ENCODE measurements at places on chromosomes 13 and 19.

DNA sequence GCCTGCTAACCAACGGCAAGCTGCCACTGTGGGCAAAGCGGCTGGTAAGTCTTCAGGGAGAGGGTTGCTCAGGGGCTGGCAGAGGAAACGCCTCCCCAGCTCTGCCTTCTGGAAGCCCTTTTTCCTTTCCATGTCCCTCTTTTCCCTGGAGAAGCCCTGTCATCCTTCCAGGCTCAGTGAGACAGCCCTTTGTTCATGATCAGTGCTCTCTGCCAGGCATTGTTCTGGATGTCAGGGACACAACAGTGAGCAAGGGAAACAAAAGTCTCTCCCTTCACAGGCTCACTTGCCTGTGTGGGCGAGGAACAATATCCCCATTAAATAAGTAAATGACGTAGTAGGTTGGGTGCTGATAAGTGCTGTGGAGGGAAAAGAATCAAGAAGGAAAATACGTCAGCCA lies 13.9 kb upstream of the OVOL3 start:
- DNase-seq, result no peak

- no peak for DNase-seq
These were observed 5.3 kb downstream of the ZNF85 start for GRCh38 chr19:20928371-20928770.

GRCh38 chr13:96672016-96672415 lies 322.3 kb downstream of the OXGR1 start:
- DNase-seq, result no peak

DNA sequence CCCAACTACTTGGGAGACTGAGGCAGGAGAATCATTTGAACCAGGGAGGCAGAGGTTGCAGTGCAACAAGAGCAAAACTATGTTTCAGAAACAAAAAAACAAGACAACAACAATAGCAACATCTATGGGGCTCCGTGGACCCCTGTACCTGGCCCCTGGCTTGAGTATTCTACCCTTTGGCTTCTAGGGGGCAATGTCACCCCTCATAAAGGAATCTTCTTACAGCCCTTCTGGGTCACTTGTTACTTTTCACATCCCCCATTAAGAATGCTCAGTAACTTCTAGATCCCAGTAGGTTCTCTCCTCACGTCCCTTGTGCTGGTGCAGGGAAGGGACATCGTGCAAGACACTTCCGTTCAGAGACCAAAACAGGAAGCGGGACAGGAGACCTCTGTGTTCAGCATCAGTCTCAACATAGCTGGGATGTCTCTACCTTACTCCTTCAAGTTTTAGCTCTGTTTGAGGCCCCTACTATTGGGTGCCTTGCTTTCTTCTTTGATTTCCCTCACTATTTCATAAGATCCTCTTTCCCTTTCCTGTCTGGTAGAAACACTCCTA lies 218.1 kb upstream of the ARGLU1 start:
- no peak for DNase-seq

GRCh38 chr19:16899566-16900075 lies 10.8 kb downstream of the F2RL3 start:
- no peak for DNase-seq

GRCh38 chr13:31769575-31769974 lies 30.2 kb downstream of the RXFP2 start:
- DNase-seq, result no peak

- DNase-seq, result no peak
These were observed 25.2 kb downstream of the TEX29 start for GRCh38 chr13:111345682-111346081.

DNA sequence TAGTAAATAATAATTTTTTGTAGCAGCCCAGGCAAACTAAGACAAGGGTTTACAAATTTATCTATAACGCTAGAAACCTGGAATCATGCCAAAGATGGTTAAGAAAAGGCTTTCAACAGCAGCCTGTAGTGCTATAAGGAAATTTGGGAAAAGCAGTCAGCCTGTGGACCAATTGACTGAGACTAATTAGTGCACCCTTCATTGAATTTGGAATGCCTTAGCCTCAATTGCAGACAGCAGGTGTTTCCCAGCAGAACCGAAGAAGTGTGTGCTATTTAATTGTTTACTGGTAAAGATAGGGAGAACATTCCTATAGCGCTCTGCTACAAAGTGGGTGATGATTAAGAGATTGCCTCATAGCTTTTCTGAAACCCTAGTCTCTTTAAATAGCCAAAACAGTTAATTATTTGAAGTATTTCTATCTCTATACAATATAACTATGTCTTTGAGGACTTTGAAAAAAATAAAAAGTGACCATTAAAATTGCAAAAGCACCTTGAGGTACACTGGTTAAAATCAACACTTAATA lies 1884.3 kb upstream of the PCDH20 start:
- no peak for DNase-seq

GRCh38 chr13:98327371-98328270 lies 150.6 kb upstream of the RNF113B start:
- DNase-seq, result no peak

DNA sequence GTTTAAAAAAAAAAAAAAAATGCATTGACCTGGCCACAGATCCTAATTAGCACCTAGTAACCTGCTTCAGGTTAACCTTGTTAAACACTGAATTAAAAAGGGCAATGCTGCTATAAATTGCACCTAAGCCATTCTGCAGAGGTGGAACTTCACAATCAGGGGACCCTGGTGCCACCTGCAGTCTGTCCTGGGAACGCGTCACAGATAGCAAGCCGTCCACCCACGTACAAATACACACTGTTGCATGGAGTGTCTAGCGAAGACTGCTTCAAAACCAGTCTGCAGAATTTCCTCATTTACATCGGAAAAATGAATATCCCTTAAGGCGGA lies 169.3 kb downstream of the COL4A1 start:
- no peak for DNase-seq

DNA sequence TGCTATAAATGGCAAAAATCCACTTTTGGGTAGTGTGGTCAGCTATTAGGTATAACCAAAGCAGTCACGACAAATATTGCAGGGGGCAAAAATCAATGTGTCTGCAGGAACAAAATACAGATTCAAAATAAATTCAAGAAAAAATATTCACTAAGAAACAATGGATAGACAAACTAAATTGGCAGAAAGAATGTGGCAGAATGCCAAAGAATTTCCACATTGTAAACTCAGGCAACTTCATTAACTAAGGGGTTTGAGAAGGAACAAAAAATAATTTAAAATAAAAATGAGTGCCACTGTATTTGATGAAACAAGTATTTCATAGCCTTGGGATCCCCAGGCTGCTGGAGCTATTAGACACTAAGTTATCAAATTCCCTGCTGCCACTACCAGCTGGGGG lies 193.1 kb downstream of the VWA8 start:
- no peak for DNase-seq

- no peak for DNase-seq
These were observed 840 bp downstream of the SYCE2 start for GRCh38 chr19:12918253-12918652.

- no peak for DNase-seq
These were observed 45.8 kb upstream of the RCBTB2 start for GRCh38 chr13:48578516-48579164.

- DNase-seq, result no peak
These were observed 26.3 kb downstream of the CNFN start for GRCh38 chr19:42363614-42364346.

GRCh38 chr19:35559281-35559659 lies 4.2 kb downstream of the ATP4A start:
- DNase-seq, result no peak

DNA sequence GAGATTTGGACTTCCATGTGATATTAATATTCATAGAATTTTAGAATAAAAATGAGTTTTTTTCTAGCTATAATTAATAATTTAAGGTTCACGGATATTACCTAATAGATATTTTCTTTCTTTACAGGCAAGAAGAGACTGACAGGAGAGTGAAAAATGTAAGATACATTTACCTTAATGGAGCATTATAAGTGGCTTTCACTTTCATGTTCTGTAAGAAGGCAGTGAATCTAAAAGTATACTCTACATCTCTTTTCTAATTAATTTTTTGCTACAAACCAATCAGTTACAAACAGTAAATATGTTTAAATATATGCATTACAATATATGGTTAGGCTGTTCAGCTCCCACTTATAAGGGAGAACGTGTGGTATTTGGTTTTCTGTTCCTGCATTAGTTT lies 159.1 kb downstream of the LMO7 start:
- no peak for DNase-seq

- no peak for DNase-seq
These were observed 14.4 kb downstream of the LILRB4 start for GRCh38 chr19:54677217-54677616.

GRCh38 chr19:7550987-7551761 lies 15.7 kb downstream of the PNPLA6 start:
- no peak for DNase-seq

DNA sequence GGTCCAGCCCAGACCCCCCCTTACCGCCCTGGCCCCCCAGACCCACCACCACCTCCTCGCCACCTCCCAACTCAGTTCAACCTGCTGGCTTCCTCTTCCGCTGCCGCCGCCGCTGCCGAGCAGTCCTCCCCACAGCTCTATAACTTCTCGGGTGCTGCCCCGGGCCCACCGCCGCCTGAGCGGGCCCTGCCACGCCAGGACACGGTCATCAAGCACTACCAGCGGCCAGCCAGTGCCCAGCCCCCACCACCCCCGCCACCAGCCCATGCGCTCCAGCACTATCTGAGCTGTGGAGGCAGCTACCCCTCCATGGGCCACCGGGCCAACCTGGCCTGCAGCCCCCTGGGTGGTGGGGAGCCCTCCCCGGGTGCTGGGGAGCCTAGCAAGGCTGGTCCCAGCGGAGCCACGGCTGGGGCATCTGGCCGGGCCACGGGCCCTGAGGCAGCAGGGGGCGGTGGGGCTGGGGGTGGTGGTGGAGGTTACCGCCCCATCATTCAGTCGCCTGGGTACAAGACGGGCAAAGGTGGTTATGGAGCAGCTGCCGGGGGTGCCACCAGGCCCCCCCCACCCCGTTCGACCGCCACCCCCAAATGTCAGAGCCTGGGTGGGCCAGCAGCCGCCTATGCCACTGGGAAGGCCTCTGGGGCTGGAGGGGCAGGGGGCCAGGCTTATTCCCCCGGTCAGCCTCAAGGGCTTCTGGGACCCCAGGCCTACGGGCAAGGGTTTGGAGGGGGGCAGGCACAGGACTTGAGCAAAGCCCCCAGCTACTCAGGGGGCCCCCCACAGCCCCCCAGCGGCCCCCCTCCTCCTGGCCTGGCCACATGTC lies 4.2 kb downstream of the PRR12 start:
- DNase-seq, result no peak

DNA sequence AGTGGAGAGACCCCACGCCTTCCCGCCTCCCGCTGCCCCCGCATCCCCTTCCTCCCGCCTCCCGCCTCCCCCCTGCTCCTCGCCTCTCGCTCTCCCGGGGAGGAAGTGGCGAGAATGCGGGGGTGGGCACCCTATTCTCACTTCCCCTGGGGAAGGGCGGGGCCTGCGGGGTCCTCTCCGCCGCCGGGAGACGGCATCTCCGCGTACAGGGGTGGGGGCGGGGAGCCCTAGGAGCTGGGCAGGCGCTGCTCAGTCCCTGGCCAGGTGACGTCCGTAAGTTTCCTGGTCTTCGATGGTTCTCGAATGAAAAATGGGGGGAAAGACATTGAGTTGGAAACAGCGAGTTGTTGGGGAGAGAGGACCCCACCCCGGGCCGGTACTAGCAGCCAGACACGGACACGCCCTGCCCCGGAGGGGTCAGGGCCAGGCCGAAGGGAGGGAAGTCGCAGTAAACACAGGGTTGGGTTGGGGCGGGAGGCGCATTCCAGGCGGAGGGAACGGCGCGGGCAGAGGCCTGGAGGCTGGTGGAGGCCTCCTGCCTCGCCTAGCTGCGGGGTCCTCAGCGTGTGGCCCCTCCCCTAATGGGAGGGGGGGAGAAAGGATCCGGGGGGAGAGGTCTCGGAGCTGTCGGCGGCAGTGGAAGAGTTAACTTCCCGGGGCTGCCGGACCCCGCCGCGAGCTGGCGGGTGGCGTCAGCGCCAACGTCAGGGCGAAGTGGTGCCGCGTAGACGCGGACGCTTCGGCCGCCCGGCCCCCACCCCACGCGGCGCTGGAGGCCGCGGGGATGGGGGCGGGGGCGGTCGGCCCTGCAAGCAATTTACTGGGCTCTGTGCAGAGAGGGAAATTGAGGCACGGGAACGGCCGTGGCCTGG lies 10.4 kb upstream of the JUND start:
- peak; percentile 52 for DNase-seq

DNA sequence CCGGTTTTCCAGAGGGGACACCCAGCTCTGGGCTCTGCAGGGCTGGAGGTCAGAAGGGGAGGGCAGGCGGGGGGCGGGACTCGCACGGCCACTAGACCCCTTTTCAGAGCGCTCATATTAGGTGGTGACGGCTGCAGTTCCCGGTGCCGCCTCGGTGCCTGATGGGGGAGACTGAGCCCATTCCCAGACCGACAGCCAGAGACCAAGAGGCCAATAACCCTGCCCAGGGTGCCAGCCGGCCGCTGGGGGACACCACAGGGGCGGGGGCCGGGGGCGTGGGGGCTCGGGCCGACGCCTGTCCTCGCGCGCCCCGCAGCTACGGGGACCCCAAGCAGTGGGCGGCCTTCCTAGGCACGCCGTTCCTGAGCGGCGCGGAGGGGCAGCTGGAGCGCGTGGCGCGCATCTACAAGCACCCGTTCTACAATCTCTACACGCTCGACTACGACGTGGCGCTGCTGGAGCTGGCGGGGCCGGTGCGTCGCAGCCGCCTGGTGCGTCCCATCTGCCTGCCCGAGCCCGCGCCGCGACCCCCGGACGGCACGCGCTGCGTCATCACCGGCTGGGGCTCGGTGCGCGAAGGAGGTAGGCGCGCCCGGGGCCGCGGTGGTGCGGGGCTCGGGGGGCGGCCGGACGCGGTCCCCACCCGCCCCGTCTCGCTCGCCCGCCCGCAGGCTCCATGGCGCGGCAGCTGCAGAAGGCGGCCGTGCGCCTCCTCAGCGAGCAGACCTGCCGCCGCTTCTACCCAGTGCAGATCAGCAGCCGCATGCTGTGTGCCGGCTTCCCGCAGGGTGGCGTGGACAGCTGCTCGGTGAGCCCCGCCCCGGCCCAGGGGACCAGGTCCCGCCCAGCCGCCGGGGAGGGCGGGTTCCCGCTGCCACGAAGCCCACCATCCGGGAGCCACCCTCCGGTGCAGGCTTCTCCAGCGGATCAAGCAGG lies 2.4 kb downstream of the TIMM13 start:
- no peak for DNase-seq

- no peak for DNase-seq
These were observed 21.5 kb downstream of the LIG4 start for GRCh38 chr13:108193806-108194205.

DNA sequence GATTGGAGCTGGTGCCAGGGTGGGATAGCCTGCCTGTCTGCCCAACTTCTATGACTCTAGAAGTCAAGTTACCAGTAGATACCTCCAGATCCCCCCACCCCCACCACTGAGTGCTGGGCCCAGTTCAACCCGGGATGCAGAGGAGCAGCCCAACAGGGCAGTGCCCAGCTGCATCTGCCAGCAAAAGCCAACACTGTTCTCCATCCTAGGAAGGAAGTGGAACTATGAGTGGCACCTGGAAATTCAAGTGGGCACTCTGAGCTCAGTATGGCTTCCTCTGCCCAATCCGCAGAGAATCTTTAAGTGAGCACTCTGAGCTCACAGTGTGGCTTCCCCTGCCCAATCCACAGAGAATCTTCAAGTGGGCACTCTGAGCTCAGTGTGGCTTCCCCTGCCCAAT lies 14.2 kb downstream of the TUBGCP3 start:
- DNase-seq, result no peak

Data from esophagus squamous epithelium (tissue), 5 donors.